ENCODE measurements at places on chromosomes 3 and 15.

GRCh38 chr3:71751602-71752001 is 2.1 kb upstream of the GPR27 start:
- DNase-seq, result no peak

DNA sequence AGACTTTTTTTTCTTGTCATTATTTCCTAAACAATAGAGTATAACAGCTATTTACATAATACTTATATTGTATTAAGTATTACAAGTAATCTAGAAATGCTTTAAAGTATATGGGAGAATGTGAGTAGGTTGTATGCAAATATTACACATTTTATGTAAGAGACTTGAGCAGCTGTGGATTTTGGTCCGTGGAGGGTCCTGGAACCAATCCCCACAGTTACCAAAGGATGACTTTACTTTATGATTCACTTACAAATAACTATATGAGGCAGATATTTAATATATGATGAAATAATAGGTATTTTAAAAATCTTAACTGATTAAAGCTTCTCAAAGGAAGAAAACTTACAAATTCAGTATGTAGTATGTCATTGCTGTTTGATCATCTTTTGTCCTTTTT is 56.3 kb downstream of the PPP2R3A start:
- no peak for DNase-seq

- DNase-seq, result peak; percentile 26
Measured at GRCh38 chr3:143648708-143649107, 199.6 kb downstream of the SLC9A9 start.

DNA sequence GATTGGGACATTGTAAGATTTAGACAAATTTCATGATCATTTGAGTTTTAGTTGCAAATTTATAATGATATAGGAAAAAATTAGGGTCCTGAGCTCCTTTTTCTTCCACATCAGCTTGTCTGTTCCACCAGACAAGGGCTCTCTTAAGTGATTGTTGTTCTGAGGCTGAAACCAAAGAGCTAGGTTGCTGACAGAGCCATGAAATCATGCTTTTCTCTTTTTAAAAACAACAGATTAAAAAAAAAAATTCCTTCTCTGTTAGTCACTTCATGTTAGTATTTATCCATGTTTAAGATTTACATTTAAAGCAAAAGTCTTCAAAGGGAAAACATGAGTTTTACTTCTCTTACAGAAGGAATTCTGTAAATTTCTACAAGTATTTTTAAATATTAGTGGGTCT is 56.8 kb downstream of the ATP2C1 start:
- DNase-seq, result no peak

GRCh38 chr15:100781961-100782530 is 97.6 kb upstream of the ALDH1A3 start:
- no peak for DNase-seq

- DNase-seq, result no peak
Measured at GRCh38 chr3:114789803-114790202, 357.3 kb downstream of the ZBTB20 start.

DNA sequence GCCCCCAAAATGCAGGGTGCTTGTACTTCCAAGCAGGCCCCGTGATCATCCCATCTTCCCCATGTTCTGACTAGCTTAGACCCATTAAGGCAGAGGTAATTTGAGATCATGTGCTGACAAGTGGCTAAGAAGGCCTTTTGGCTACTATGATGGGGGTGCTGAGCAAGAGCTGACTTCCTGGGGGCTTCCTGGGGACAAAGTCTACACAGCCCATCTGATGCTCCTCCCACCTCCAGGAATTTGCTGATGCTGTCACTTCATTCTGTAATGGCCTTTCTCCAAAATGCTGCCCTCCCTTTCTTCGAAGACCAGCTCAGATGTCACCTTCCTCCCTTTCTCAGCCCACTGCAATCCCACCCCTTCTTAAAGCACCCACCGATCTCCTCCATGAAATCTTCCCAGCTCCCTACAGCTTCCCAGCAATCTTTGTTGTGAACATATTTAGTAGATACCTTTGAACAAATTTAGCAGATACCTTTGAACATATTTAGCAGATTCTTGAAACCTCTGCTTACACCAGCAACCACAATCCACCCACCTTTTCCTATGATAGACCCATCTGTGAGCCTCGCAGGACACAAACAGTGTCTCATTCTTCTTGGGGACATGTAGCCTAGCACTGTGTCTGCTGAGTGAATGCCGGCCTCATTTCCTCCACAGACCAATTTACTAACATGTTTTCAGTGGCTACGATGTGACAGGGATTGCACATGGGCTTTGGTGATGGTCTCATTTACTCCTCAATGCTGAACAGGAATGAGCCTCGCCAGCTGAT is 223.3 kb downstream of the EPHB1 start:
- DNase-seq, result no peak

- peak; percentile 49 for DNase-seq
Measured at GRCh38 chr3:153927107-153927506, 194.1 kb upstream of the ARHGEF26 start.

- DNase-seq, result no peak
Measured at GRCh38 chr3:45453083-45453482, 64.7 kb downstream of the LARS2 start.
